GM19239 (cell line): ENCODE measurements at places on chromosomes 5 and 9.
A peak's percentile ranks its signal among the peaks of the same experiment; 100 is the strongest.

DNA sequence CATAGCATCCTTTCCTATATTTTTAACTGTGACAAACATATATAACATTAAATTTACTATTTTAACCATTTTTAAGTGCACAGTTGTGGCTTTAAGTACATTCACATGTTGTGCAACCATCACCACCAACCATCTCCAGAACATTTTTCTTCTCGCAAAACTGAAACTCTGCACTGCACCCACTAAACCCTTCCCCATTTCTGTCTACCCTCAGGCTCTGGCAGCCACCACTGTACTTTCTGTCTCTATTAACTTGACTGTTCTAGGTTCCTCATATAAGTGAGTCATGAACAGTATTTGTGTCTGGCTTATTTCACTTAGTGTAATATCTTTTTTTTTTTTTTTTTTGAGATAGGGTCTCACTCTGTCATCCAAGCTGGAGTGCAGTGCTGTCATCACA is 25.5 kb downstream of the KCNMB1 start:
- no peak for DNase-seq

GRCh38 chr5:4246447-4246846 is 650.8 kb downstream of the IRX1 start:
- no peak for DNase-seq

DNA sequence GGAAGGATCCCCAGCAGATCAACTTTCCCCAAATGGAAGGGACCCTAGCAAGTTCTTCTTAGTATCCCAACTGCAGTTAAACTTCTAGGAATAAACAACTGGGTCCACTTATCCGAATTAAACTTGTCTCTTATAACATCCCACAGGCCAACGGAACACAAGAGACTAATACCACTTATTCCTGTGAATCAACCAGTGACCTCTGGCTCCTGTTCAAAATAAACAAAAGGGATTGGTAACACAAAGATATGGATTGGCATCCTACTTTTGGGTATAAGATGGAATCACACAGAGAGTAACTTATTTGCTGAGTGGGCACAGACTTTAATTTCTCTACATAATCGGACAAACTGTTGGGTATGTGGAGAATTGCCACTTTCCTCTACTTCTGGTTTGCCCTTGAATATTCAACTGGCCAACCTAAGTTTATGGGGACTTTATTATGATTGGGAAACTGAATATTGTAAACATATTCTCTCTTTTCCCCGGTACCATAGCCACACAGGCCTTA is 12.4 kb upstream of the PAIP1 start:
- no peak for DNase-seq

DNA sequence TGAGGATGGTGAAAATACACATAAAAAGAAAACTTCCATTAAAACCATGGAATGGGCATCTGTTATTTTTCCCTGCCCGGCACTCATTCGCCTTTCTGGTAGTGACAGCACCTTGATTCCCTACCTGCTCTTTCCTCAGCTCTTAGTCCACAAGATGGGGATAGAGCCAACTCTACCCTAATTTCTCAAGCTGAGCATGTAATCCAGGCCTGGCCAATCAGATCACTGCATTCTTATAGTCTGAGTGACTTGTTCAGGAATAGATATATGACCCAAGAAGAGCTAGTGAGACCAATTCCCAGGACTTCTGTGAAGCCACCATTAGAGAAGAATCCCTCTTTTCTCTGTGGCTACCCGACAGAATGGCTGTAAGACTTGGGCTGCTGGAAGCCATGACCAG is 58.1 kb downstream of the TSSK1B start:
- no peak for DNase-seq

GRCh38 chr5:105730982-105731381 is 1939.8 kb downstream of the EFNA5 start:
- no peak for DNase-seq

DNA sequence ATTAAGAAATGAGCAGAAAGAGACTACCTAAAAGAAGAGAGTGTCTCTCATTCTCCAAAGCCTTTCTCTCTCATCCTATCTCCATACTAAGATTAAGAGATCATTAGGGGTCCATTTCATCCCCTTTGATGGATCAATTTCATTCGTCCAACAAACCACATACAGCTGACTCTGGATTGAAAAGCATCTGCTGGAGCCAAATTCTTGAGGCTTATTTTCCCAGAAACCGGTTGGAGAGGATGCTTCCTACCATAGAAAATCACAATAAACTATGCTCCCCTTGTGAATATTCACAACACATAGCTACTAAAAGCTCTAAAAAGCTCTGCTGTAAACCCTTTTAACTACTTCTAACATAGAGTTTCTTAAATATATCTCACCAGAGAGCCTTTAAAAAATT is 755.0 kb upstream of the ZNF608 start:
- DNase-seq: no peak

DNA sequence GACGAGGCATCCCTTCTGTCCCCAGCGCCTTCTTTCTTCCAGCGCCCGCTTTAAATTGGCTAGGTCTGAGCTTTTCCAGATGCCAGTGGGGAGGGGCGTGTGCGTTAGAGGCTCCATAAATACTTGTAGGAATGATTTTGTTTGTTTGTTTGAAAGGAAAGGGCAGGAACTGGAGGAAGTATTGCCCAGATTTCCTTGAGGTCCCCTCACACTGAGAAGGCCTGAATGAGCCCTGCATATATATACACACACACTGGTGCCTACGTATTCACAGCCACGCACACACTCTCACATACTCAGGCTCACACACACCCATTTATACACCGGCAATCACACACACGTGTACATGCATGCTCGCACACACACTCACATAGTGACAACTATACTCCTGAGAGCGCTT is 1.0 kb upstream of the SLIT3 start:
- DNase-seq: no peak

DNA sequence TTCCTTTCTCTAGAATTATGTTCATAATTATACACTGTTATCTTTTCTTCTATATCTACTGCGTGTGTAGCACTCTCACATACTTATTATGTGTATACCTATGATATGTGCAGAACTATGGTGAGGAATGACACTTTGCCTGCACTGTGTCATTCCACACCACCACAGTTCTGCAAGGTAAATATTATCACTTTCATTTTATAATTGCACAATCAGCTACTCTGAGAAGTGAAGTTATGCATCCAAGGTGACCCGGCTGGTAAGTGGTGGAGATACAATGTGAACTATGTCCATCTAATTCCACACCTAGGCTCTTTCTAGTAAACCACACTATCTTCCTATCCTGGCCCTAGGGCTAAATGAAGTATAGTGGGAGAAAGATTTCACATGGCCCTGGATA is 170.1 kb upstream of the ATP10B start:
- DNase-seq: no peak

DNA sequence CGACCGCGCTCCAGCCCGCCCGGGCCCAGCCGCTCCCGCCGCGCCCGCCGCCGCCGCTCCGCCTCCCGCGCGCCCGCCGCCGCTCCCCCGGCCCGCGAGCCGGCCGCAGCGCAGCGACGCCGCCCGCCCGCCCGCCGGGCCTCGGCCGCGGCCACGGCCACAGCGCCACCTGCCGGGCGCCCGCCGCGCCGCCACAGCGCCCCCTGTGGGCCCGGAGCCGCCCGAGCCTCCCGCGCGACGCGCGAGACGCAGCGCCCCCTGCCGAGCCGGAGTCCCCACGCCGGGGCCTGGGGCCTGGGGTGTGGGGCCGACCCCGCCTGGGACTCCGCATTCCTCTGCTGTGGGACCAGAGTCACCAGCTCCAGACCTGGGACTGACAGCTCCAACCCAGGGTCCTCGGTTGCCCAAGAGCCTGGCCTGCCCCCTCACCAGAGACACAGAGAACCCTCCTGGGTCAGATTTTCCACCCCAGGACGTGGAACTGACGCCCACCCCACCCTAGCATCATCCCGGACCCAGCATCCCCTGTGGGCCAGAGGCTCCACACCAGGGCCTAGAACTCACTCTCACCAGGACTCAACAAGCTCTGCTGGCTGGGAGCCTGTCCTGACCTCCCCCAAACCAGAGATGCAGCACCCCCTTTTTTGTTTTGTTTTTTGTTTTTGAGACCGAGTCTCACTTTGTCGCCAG is at the start of gene RAPGEF1:
Gene RAPGEF1, minus strand, starts transcription at position 118 of the 690 bp plus-strand sequence. CDS start 246 bp downstream, outside the sequence.
- peak; percentile 90 for DNase-seq

DNA sequence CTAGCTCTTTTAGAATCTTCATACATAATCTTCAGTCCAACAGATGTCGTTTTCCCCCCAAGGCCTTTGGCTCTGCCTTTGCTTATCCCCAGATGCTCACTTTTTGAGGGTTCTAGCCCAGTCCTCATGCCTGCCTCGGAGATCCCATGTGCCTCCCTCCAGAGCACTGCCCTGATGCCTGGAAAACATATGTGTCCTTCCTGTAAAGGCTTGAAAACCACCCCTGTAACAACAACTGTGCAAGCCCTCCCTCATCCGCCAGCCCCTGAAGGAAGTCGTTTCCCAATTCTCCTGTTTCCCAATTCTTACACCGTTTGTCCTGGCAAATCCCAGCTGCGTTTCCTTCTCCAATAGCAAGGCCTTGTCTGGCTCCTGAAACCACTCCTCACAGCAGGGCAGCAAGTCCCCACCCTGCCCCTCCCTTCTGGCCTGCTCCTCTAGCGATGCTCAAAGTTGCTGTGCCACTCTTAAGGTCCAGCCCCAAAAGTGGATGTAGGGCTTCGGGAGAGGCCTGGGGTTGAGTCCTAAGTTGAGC is 52.2 kb downstream of the SLC36A1 start:
- no peak for DNase-seq

DNA sequence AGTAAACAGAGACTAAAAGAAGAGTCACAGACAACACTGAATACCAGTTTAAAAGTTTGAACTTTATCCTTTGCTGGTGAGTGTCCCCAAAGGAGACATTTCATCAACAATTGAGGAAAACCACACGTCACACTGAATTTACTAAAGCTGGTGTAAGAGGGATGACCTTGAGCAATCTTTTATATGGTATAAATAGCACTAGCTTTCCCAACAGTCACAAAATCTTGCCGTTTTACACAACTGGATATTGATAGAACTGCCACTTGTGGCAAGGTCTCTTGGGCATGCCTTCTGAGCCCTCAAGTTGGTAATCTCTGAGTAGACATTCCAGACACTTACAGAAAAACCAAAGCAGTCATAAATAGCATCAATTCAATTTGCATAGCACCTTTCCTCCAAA is 311.5 kb upstream of the TARS1 start:
- DNase-seq: no peak

DNA sequence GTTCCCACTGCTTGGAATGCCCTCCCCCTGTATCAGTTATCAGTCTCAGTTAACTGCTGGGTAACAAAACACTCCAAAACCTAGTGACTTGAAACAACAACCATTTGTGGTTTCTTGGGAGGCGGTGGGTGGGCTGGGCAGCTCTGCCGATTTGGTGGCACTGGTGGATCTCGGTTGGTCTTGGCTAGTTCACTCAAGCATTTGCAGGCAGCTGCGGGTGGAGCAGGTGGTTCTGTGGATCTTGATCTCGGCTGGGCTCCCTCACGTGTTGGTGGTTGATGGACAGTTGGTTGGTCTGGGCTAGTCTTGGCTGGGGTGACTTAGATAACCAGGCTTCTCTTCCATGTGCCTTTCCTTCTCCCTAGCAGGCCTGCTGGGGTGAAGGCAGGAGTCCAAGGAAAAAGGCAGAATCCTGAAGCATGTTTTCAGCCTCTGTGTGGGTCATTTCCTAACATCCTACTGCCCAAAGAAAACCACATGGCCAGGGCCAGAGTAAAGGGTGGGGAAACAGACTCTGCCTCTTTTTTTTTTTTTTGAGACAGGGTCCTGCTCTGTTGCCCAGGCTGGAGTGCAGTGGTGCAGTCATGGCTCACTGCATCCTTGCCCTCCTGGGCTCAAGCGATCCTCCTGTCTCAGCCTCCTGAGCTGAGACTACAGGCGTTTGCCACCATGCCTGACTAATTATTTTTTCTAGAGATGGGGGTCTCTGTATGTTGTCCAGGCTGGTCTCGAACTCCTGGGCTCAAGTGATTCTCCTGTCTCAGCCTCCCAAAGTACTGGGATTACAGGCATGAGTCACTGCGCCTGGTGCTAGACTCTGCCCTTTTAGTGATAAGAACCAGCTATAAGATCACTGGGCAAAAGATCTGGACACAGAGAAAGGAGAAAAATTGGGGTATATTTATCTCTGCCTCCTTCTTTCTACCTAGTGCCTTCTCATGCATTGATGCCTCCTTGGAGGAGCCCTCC is 183.7 kb downstream of the RGS3 start:
- DNase-seq: no peak

DNA sequence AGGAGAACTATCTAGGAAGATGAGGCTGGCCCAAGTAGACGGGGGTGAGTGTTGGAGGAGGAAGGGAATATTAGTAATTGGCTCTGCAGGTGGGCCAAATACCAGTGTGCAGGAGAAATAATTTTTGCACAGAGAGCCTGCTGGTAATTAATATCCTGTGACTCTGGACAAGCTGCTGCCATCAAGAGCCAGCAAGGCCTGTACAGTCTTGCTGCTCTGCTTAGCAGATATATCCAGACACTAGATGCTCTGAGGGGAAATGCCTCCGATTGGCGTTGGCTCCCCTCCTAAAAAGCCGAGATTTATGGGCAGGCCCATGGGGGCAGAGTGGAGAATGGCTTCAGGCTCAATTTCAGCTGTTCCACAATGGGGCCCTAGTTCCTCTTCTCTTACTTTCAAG is 29.6 kb upstream of the ASTN2 start:
- DNase-seq: no peak

GRCh38 chr5:60699609-60700415 is at the start of gene DEPDC1B:
Gene DEPDC1B (minus strand): TSS chr5:60700166. CDS start chr5:60700093, 73 bp downstream.
- peak; percentile 65 for DNase-seq

DNA sequence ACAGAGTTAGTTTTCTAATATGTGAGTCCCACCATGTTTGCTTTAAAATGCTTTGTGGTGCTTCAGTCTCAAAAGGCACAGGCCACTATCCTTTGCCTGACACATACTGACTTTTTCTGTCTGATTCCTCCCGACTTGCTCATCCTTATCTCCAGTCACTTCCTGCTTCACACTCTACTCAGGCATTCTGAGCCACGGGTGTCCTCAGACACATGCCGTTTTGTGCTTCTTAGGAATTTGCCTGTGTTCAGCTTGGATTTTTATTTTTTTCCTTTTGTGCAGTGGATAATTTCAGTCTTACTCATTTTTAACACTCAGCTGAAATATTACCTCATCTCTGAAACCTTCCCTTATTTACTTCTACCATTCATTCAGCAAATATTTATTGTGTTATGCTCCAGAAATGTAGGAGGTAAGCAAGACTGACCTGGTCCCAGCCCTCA is 54.1 kb downstream of the MAN2A1 start:
- no peak for DNase-seq

DNA sequence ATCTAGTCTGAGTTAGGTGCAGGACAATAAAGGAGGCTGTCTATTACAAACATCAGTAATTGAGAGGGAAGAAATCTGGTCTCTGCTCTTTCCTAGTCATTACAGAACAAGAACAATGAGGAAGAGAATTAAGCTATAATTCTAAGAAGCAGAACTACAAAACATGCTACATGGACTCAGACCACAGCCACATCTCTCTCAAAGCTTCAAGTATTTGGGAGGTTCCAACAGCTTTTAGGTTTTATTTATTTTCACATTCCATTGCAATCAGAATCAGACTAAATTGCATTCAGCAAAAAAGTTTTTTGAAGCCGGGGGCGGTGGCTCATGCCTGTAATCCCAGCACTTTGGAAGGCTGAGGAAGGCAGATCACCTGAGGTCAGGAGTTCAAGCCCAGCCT is 1.1 kb upstream of the GRPEL2 start:
- no peak for DNase-seq

GRCh38 chr5:115471345-115472063 is 73.1 kb downstream of the FEM1C start:
- DNase-seq: no peak
